CD4-positive, alpha-beta T cell treated with Interleukin-12 subunit alpha and Interleukin-12 subunit beta, for 1 hour (primary cell): ENCODE measurements at places on chromosomes 16 and 17.

DNA sequence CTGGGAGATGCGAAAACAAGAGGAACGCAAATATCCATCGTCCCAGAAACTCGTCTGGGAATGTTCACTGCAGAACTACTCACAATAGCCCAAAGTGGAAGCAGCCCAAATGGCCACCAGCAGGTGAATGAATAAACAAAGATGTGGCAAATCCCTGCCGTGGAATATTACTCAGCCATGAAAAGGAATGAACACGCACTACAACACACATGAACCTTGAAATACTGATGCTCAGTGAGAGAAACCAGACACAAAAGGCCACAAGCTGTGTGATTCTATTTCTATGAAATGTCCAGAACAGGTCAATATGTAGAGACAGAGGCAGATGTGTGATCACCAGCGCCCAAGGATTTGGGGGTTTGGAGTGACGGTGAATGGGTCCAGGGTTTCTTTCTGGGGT lies 169.8 kb downstream of the IRF8 start:
- no peak for DNase-seq

DNA sequence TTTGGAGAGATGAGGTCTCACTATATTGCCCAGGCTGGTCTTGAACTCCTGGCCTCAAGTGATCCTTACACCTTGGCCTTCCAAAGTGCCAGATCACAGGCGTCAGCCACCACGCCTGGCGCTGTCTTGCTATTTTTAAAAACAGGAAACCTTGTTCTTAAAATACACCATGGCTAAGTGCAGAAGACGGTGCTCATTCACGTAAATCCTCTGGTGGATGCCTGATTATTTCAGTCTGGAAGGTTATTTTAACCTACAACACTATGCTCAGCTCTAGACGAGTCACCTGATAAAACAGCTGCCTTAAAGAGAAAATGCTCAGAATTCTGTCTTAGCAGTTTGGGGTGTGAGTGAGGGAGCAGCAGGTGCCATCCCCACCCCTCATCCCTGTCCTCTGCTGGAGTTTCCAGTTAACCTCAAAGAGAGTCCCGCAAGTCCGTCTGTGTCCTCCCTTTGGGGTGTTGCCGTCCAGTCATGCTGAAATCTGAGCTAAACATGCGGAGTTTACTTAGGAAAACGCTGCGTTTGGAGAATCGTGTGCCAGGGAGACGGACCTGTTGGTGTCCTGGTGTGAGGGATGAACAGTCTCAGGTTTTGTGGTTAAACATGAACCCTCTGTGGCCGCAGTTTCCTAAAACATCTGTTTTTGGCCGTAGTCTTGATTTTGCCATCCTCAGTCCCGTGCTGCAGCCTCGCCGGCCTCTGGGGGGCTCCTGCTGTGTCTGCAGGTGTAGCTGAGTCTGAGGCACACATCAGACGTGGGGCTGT lies 17.1 kb downstream of the SPG7 start:
- no peak for DNase-seq

- no peak for DNase-seq
Measured at GRCh38 chr16:73172973-73173709, 125.2 kb upstream of the ZFHX3 start.

GRCh38 chr16:55367301-55367811 lies 43.4 kb downstream of the IRX6 start:
- DNase-seq, result no peak

GRCh38 chr17:930258-930657 lies 49.3 kb downstream of the NXN start:
- DNase-seq, result no peak

DNA sequence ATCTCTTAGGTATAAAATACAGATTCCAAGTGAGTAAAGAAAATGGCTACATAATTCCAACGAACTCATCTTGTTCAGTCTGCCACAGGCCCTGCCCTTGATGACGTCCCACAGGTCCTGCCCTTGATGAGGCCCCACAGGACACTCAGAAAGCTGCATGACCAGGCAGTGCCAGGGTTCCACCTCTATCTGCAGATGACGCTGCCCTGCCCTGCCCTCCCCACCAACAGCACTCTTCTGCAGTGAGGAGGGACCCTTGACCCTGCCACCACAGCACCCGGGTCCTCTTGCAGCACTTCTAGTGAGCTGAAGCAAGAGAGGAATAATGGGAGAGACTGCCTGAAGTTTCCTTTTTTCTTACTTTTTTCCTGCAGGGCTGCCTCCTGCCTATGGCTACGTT lies 118.4 kb downstream of the VPS53 start:
- DNase-seq, result no peak
